ENCODE measurements at places on chromosomes 5 and 9.

DNA sequence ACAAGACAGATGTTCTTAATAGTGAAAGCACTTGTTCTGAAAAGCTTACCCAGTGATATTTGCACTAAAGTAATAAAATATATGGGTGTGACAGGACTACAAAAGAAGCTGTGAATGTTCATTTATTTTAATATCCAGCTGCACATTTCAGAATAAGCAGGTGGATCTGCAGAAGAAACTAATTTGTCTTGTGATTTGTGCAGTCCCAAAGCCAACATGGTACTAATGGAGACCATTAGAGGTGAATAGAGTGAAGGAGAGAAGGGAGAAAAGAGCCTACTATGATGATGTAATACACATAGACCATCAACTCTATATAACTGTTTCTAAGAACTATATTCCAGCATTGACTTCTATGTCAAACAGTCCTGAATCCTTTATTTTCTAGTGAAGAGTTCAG, 362.8 kb downstream of the ISL1 start:
- DNase-seq = no peak

- no peak for DNase-seq
Observed at GRCh38 chr9:136532799-136533774, 12.8 kb downstream of the NOTCH1 start.

DNA sequence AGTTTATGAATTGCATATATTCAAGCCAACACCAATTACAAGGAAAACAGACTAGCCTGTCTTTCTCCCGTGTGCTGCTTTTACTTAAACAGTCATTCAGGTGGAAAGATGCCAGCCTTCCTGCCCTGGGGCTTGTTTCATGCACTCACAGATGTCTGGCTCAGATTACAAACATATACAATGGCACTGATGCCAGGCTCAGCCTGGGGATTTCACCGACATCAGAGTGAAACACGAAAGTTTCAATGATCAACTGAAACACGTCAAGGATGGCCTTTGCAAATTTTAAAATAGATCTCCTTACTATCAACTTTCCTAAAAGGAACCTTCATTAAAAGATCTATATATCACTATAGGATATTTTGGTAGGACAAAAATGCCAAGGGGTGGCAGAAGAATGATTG, 1576.5 kb downstream of the EFNA5 start:
- DNase-seq = no peak

GRCh38 chr5:78103232-78103918, 191.1 kb downstream of the AP3B1 start:
- no peak for DNase-seq

Data from AG04449 (cell line).